NCI-H1930 (cell line): ENCODE measurements at places on chromosomes 2 and 18.

DNA sequence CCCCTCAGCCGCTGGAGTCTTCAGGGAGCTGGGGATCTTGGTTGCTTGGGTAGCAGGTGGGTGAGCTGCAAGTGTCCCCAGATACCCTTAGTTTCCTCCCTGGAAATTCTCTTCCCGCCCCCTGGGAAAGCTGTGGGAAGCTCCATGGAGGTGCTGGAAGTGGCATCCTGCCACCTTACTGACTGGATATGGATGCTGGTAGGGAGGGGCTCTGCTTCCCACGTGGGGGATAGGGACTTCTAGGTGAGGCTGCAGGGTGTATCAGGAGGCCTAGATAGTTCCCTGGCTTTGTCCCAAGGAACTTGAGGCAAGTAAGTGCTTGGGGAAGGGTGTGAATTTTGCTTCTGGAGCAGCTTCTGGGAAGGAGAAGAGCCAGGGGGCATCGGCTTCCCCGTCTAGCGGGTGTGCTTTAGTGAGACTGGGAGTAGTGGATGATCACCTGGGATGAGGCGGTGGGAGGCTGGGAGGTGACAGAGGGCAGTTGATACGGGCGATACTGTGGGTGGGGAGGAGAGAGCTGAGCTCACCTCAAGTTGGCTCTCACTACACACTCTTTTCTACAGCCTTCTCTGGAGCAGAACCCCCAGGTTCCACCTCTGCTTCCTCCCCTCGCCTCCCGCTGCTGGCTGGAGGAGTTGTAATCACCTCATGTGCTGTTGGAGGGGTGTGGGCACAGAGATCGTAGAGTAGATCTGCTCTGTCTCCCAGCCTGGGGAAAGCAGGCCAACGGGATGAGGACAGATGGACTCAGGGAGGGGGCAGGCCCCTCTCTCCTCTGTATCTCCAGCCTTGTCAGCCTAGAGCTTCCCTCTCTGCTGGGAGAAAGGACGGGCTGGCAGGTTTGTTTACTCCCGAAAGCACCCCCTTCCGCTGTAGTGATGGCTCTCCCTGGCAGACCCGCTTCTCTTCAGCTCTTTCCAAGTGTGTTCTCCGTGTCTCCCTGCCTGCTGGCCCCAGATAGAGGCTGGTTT is 19.8 kb downstream of the TET3 start:
- DNase-seq = no peak

DNA sequence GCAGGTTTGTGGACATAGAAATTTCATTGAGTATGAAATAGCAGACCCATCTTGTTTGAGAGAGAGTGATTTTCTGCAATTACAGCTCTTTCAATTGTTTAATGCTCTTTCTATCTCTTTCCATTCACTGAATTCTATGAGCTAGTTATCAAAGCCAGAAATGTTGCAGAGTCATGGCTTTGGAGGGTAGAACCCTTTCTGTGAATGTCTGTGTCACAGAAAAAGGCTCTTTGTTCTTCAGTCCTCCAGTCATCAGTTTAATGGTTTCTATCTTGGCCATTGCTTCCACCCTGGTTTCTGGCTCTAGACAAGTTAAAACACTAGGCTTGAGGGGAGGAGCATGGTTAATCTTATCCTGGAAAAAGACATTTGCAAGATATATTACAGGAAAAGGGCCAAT is 655.0 kb downstream of the STK39 start:
- peak; percentile 57 for DNase-seq

- no peak for DNase-seq
Measured at GRCh38 chr18:13725566-13726231, 659 bp downstream of the FAM210A start.

DNA sequence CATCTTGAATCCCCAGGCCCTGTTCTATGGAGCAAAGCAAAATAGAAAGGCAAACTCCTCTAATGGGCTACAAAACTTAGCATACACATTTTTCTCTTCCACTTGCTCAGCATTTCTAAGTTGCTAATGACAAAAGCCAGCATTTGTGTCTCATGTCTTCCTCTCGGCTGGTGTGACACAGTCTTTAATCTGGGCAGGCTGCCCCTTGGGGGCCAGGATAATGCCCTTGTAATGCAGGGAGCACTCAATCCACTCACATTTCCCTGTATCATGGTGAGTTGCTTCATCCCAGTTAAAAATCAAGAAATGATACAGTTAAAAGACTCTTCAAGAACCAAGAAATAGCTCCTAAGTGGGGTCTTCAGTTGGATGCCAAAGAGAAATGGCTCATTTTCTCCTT is 109.1 kb upstream of the FBXO11 start:
- DNase-seq = no peak

DNA sequence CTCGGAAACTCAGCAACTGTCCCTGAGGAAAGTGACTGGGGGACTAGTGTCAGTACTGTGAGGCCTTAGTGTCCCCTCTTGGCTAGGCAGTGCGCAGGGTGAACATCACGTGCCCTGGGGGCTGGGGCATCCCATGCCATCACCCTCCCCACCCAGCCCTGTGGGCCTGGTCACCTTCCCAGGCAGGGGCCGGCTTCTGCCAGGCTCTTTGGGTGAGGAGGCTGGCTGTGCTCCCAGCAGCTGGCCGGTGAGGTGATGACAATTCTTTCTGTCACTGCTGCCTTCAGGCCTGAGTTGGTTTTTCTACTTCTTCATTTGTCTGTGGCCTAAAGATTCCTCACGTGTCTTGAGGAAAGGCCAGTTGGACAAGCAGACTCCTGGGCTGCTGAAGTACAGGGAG is 180.8 kb downstream of the KLHL29 start:
- no peak for DNase-seq

GRCh38 chr2:42924418-42924886 is 132.1 kb upstream of the HAAO start:
- DNase-seq = no peak

DNA sequence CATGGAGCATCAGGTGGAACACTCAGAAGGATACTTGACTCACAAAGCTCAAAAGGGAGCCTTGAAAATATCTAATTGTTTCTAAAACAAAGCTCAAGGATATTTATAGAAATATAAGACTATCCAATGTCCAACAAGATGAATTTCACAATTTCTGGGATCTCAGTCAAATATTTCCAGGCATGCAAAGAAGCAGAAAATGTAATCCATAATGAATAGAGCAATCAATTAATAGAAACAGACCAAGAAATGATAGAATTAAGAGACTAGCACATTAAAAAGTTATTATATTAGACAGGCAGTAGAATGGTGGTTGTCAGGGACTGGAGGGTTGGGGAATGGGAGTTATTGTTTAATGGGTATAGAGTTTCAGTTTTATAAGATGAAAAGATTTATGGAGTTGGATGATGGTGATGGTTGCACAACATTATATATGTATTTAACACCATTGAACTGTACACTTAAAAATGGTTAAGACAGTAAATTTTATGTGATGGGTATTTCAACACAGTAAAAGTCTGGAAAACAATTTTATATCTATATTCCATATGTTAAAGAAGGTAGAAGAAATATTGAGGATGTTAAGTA is 189.9 kb upstream of the PIEZO2 start:
- no peak for DNase-seq
